Germinal center (tissue), 1 donor: ENCODE measurements at places on chromosomes 12 and 14.

DNA sequence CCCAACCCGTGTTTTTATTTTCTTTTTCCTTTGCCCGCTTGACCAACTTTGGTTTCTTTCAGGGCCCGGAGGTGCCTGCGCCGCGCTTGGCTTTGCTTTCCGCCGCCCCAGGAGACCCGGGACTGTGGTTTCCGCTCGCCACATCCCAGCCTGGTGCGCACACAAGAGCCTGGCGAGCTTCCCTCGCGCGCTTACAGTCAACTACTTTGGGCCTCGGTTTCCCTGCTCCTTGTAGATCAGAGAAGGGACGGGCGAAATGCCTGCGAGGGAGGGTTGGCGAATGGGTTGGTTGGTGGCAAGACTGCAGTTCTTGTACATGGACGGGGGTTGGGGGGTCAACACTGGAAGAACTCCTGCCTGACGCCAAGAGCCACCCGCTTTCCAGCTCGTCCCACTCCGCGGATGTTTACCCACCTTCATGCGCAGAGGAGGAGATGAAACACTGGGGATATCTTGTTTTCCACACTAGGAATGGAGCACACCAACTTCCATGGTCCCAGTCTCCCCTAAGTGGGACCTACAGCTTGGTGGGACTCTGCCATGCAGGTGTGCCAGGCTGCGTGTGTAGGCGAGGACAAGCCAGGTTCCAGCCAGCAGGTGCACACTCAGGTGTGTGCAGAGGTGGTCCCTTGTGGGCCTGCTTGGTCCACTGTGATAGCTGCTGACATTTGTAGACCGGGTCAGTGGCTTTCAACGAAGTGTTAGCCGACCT, 16.6 kb upstream of the TBX3 start:
- DNase-seq, result no peak

DNA sequence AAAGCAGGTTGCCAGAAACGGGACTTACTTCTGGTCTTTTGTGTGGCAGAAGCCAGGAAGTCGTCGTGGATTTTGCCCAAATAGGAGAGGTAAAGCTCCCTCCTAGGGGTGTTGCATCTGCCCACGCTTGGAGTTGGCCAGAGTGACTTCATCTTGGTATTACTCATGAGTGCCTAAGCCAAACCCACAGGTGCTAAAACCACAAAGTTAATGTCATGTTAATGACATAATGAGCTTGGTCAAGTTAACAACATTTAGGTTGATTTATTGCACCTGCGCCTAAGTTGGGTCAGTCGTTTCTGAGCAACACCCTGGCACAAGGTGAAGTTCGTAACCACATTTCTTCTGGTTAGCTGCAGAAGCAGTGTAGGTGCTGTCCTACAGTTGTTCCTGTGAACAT, 225.2 kb downstream of the FUT8 start:
- no peak for DNase-seq

DNA sequence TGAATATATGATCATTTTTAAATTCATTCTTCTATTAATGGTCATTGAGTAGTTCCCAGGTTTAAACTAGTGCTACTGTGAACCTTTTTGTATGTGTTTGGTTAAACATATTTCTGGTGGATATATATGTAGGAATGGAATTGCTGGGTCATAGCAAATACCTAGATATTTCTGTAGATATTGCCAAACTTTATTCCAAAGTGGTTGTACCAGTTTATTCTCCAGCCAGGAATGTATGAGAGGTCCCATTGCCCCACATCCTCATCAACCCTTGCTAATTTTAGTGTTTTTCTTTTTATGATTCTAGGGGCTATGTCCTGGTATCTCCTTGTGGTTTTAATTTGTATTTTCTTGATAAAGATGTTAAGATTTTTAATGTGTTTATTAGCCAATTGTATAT, 3.1 kb downstream of the VEZT start:
- DNase-seq, result no peak

- DNase-seq, result no peak
Measured at GRCh38 chr12:16586350-16587109, 19.4 kb downstream of the LMO3 start.

DNA sequence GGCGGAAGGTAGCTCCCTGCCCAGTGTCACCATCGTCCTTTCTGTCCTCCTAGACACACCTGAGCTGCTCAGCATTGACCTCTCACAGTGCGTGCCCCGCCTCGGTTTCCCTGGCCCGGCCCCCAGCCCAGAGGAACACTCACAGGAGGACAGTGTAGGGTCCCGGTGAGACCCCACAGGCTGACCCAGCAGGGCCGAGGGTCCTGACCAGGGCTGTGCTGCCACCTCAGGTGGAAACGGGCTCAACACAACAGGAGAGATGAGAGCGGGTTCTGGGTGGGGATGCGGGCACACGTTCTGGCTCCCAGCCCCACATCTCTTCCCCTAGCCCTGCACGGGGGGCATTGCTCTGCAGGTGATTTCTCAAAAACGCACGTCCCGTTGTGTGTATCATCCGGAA, 98.1 kb downstream of the PIWIL1 start:
- DNase-seq, result no peak

DNA sequence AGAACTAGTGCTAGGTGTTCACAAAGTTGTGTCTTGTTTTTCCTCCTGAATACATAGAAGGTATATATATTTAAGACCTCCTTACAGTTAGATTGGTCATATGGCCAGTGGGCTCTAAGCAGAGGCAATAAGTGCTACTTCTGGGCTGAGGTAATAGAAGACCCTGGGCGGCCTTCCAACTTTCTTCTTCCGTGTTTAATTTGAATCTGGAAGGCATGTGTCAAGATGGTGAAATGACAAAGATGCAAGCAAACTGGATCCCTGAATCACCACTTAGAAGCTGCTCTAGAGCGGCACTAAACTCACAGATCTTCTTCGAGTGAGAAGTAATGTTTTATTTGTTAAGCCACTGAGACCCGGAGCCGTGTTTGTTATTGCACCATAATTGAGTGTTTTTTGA, 201.0 kb upstream of the GZMB start:
- no peak for DNase-seq

- DNase-seq, result no peak
Measured at GRCh38 chr14:75063013-75063412, 811 bp downstream of the ACYP1 start.

- DNase-seq, result no peak
Measured at GRCh38 chr12:66963901-66964300, 285.0 kb upstream of the GRIP1 start.
